NCI-H748 treated with DMSO at 0.1 percent for 48 hours (cell line): ENCODE measurements at places on chromosomes 5 and 9.

DNA sequence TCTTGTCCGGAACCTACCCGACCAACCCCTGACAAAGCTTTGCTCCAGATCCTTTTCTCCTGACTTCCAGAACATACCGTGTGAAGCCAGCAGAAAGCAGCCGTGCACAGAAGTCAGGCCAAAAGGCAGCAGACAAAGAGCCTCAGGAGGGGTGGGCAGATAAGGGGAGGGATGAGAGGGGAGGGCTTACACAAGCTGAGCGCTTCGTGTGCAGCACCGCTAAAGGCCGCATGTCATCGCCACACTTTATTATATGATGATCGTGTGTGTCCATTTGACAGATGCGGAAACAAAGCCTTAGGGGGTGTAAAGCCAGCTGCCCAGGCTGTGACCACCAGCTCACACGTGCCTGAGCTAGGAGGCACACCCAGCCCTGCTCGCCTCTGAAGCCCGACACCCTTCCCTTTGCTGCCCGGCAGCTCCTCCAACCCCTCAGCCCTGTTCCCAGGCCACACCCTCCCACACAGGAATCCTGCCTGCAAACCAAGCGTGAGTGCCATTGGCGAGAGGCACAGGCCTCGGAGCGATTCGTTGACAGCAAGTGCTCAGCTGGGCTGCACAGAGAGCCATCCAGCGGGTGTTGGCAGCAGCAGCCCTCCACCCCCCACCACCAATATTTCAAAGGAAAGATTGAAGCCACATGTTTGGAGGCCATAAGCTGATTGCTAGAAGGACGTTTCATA lies 170.5 kb upstream of the SMIM23 start:
- DNase-seq = no peak

DNA sequence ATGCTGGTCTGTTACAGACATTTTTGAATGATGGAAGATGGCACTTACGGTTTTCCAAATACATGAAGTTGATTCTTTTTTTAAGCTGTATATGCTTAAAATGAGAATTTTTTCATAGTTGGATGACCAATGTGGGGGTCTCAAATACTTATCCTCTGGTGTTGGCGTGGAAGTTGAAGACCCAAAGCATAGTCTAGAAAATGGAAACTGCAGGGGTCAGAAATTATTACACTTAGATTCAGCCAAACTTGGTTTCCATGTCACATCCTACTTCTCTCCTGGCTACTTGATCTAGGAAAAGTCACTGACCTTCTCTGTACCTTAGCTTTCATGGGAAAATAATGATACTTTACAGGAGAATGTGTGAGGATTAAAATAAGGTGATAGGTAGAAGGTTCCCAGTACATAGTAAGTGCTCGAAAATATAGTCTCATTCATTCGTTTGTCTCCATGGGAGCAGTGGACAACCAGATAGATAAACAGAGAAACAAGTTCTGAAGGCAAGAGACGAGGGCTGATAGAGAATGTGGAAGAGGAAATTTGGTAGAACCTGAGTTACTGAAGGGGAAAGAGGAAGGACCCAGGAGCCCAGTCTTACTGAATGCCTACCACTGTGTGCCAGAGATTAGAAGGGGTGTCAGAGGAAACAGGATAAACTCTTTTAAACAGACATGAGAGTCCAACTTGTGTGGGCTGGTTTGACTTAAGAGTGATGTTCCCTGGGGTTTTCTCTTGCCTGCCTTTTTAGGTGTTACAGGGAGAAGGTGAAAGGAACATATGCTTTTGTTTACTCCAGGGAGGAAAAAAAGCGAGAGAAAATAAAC lies 560.3 kb upstream of the KLF4 start:
- DNase-seq = no peak

GRCh38 chr5:1821862-1822261 lies 20.7 kb downstream of the NDUFS6 start:
- no peak for DNase-seq

DNA sequence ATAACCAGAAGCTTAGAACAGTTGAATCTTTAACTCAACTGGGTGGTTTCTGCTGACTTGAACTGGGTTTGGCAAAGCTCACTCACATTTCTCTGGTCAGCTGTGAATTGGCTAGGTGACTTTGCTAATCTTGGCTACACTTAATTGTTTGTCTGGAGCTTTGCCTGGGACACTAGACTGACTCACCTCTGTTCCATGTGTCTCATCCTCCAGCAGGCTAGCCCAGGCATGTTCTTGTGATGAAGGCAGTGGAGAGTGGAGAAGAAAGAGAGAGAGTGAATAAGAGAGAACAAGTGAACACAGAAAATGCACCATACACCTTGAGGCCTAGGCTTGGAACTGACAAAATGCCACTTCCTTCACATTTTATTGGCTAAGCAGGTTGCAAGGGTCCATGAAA lies 32.6 kb downstream of the SPATA31D1 start:
- DNase-seq = no peak

DNA sequence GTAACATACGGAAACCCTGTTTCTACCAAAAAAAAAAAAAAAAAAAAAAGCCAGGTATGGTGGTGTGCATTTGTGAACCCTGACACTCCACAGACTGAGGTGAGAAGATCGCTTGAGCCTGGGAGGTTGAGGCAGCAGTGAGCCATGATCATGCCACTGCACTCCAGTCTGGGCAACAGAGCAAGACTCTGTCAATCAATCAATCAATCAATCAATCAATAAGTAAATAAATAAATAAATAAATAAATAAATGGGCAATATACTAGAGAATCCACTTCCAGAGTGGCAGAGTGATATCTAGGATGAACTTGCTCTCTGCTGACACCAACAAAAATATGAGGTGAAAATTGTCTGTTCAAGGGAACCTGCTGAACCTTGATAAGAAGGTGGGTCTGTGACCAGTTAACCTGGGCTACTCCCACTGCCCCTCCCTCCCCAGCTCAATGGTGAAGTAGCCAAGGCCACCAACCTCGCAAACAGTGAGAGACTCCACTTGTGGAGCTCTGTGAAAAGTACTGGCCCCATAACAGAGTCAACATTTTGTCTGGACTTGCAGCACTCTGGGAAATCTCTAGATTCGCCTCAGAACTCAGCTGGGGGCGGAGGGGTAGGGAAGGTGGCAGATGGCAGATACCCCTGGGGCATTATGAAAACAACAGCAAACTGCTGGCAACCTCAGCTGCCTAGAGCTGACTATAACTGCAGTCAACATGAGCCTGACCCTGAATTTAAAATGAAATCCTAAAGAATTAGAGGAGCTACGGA lies 163.7 kb downstream of the ROR2 start:
- no peak for DNase-seq

DNA sequence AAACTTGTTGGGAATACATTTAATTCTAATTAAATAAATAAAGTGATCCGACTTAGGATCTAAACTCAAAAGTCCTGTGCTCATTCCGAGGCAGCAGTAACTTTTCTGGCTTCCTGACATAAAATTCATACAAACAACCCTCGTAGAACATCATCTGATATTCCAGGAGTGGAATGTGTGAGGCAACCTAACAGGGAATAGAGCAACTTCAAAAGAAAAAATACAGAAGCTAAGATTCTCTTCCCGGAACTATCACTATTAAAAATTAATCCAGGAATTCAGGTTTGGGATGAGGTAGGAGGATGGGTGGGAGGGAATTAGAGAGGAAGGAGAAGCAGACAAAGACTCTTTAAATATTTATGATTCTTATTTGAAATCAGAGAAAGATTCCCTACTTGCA lies 32.9 kb upstream of the TRIO start:
- no peak for DNase-seq
